ENCODE measurements at places on chromosomes 13 and 19.

DNA sequence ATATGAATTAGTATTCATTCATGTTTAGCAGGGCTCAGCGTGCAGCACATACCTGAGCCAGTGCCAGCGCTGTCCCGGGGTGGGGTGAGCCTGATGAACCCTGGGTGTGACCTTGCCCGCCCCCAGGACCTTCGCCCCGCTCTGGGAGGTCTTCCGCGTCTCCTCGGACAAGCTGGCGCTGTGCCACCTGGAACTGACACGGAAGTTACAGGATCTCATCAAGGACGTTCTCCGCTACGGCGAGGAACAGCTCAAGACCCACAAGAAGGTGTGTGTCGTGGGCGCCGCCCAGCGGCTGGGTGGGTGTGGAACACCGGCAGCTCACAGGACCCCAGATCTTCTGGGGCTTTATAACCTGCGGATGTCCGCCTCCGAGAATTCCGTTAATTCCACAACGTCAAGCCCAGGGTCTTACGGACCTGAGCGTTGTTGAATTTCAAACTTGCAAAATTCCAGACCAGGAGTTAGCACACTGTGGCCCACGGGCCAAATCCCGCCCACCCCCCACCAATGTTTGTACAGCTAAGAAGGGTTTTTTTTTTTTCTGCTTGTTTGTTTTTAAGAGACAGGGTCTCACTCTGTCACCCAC is 15.4 kb downstream of the FCHO1 start:
- DNase-seq: peak; percentile 13

DNA sequence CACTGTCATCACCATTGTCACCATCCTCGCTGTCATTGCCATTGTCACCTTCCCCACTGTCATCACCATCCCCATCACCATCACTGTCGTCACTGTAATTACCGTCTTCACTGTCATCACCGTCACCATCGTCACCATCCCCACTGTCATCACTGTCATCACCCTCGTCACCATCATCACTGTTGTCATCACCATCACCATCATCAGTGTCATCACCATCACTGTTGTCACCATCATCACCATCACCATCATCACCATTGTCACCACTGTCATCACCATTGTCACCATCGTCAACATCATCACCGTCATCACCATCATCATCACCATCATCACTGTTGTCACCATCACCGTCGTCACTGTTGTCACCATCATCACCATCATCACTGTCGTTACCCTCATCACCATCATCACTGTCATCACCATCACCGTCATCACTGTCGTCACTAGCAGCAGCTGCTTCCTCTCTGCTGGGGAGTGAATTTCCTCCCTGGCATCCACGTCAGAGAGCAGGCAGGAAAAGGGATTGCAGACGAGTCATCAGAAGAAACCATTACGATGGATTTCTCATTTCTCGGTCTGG is 27.3 kb downstream of the TMEM255B start:
- no peak for DNase-seq

GRCh38 chr19:46115396-46116106 is 8.9 kb downstream of the IGFL3 start:
- DNase-seq: no peak

- DNase-seq: no peak
These were observed 64.6 kb upstream of the SOX21 start for GRCh38 chr13:94776956-94777355.

DNA sequence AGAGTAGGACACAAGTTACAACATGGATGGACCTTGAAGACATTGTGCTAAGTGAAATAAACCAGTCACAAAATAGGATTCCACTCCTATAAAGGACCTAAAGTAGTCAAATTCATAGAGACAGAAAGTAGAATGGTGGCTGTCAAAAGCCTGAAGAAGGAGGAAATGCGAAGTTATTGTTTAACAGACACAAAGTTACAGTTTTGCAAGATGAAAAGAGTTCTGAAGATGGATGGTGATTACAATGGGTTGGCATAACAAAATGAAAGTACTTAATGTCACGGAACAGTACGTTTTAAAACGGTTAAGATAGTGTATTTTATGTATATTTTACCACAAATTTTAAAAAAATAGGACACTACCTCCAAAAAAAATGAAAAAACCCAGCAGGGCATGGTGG is 34.8 kb downstream of the FOXO1 start:
- peak; percentile 41 for DNase-seq

DNA sequence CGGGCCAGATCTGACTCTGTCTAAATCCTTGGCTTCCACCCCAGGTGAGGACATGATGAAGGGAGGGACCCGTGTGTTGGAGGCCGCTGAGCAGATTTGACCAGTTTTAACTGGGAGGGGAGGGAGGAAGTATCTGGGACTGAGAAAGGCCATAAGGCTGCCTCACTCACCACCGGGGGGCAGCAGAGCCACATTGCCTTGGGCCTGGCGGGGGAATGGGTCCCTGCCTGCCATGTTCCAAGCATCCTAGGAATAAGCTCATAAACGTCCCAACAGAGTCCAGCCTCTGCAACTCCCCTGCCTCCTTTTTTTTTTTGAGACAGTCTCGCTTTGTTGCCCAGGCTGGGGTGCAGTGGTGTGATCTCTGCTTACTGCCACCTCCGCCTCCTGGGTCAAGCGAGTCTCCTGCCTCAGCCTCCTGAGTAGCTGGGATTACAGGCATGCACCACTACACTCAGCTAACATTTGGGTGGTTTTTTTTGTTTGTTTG is 15.5 kb downstream of the MAST3 start:
- DNase-seq: peak; percentile 84

- no peak for DNase-seq
These were observed 30.0 kb downstream of the KEAP1 start for GRCh38 chr19:10473192-10473591.

DNA sequence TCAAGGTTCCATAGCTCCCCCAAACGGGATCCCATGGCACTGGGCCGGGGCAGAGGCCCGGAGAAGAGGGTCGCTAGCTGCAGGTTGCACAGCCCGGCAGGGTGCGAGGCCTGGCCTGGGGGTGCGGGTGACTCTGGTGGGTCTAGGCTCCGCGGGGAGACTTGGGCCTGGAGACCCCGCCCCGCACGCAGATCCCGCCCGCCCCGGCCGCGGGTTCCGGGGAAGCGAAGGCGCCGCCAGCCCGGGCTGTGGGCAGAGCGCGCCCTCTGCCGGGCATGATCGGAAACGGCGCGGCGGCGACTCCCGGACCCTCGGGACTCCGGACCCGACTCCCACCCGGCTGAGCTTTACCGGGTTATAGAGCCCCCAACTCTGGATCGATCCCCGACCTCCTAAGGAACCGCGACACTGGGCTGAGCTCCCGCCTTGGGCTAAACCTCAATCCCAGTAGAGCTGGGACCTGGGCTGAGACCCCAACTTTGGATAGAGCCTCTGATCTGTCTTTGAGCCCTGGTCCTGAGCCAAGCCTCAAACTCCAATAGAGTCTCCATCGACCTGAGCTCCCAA is 3.1 kb upstream of the TNFAIP8L1 start:
- DNase-seq: peak; percentile 70

GRCh38 chr13:81393721-81394120 is 1052.8 kb upstream of the SPRY2 start:
- no peak for DNase-seq

GRCh38 chr19:18654469-18654868 is 17.6 kb downstream of the KLHL26 start:
- no peak for DNase-seq

DNA sequence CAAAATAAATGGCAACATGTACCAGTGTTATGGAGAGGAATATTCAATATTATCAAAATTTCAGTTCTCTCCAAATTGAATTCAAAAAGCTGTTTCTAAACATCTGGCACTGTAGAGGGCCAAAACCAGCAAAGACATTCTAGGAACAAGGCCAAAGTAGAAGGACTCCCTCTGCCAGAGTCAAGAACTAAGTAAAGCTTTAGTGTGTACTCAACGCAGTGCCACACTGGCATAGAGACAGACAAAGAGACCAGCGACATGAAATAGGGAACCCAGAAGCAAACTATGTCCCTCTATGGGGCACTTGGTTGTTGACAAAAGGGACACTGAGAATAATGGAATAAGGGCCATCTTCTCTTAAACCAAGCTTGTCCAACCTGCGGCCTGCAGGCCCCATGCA is 15.6 kb downstream of the SCGB2B2 start:
- DNase-seq: no peak

DNA sequence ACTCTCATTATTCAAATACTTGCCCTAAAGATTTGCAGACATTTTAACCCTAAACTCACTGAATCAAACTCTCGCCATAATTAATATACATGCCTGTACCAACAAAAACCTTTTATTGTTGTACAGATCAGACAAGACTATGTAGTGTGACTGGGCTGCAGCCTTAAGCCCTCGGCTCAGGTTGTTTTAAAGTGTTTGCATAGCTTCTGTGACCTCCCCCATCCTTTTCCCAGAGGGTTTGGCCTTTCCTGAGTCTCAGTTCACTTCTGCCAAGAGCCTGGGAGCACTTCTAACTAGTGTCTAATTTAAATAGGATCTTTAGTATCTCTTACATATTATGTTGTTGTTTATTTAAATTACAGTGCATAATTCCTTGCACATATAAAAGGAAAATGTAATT is 158.2 kb downstream of the HS6ST3 start:
- DNase-seq: no peak

DNA sequence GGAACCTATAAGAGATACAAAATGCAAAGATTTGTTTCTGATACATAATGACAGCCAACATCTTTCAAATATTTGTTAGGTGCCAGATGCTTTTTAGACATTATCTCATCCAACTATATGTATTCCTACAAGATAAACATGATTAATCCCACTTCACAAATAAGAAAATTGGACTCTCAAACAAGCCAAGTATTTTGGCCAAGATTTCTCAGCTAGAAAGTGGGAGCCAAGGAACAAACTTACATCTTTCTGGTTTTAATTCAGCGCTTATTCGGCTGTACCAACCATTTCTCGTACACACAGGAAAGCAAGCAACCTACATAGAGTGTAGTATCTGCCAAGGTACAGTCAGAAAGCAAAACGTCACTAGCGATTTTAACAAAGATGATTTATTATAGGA is 85.7 kb upstream of the SERP2 start:
- no peak for DNase-seq

GRCh38 chr19:14054721-14055120 is 7.2 kb downstream of the PALM3 start:
- no peak for DNase-seq

GRCh38 chr13:60417734-60418133 is 20.7 kb downstream of the TDRD3 start:
- DNase-seq: no peak

GRCh38 chr13:103931331-103931845 is 865.2 kb upstream of the SLC10A2 start:
- no peak for DNase-seq

DNA sequence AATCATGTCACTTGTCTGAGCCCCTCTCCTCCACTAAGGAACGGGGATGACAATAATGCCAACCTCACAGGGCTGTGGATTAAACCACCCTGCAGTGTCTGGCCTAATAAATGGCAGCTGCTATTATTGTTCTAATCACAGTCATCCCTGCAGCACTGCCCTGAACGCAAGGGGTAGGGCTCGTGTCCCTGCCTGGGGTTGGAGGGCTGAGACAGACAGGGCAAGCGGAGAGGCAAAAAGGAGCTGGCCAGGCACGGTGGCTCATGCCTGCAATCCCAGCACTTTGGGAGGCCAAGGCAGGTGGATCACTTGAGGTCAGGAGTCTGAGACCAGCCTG is 10.2 kb upstream of the KPTN start:
- no peak for DNase-seq

- DNase-seq: no peak
These were observed 43.3 kb downstream of the CCNE1 start for GRCh38 chr19:29855087-29855486.

- DNase-seq: no peak
These were observed 4.4 kb downstream of the DACT3 start for GRCh38 chr19:46656541-46656940.

GRCh38 chr13:113323869-113324268 is 26.8 kb downstream of the LAMP1 start:
- DNase-seq: no peak

DNA sequence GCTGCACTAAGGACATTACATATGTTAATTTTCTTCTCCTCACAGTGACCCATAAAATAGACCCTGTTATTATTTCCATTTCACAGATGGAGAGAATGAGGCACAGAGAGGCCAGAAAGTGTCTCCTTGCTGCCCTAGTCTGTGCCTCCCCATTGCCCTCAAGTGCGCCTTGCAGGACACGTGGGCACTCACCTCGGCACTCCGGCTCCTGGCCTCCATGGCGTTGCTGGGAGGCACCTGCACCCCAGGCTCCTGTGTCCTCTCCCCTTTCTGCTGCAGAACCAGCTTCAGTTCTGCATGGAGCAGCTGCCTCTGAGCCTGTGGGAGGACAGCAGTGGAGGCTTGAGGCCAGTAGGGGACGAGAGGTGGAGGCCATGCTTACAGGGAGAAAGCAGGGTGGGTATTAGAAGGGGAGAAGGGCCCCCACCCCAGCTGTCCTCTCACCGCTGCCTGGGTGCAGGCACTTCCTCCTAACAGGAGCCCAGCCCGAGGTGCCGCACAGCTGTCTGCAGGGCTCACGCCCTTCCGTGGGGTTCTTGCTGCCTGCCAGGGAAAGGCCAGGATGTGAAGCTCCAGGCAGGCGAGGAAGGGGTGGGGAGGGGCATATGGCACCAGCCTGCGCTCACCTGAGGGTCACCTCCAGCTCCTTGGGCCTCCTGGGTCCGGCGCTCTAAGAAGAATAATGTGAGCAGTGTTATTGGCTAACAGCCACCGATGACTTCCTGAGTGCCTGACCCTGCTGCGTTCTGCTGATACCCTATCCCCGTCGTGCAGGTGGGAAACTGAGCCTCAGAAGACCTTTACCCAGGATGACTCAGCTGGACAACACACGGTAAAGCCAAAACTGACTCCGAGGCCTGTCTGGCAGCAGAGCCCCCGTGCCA is 5.2 kb downstream of the PRX start:
- no peak for DNase-seq

DNA sequence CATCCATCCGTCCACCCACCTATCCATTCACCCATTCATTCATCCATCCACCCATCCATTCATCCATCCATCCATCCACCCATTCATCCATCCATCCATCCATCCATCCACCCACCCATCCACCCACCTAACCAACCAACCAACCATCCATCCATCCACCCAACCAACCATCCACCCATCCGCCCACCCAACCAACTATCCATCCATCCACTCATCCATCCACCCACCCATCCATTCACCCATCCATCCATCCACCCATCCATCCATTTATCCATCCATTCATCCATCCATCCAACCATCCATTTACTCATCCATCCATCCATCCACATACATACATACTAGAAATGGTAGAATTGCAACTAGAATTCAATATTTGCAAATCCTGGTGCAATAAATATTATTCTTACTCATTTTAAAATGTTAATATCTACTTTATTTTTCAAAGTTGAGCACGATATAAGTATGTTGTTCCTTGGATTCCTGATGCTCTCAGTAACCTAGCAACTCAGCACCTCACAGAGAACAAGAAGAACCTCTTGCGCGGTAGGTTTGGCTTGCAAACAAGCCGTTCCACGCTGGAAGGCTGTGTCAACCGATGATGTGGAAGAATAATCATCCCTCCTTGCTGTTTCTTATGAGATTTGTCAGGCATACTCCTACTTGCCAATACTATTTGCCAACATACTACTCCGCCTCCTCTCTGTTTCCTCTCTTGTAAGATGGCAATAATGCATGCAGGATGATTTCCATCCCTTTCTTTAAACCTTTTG is 111.7 kb downstream of the GNG7 start:
- no peak for DNase-seq

GRCh38 chr13:79225487-79226232 is 180.4 kb downstream of the RBM26 start:
- no peak for DNase-seq

Data from naive thymus-derived CD8-positive, alpha-beta T cell (primary cell).